ENCODE measurements at places on chromosomes 2 and 18.

- peak; percentile 19 for DNase-seq
Observed at GRCh38 chr2:18552351-18553077, 7.9 kb downstream of the RDH14 start.

DNA sequence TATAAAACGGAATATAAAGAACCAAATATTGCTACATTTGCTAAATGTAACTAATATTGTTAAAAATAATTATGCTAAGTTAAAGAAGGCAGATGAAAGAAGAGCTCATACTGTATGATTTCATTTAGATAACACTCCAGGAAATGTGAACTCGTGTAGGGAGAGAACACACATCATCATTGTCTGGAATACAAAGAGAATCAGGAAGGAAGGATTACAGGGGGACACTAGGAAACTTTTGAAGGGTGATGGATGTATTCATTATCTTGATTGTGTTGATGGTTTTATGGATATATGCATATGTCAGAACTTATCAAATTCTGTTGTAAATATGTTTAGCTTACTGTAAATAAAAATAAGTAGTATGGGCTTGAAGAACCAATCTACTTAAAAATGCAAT lies 104.1 kb upstream of the TRIB2 start:
- no peak for DNase-seq

DNA sequence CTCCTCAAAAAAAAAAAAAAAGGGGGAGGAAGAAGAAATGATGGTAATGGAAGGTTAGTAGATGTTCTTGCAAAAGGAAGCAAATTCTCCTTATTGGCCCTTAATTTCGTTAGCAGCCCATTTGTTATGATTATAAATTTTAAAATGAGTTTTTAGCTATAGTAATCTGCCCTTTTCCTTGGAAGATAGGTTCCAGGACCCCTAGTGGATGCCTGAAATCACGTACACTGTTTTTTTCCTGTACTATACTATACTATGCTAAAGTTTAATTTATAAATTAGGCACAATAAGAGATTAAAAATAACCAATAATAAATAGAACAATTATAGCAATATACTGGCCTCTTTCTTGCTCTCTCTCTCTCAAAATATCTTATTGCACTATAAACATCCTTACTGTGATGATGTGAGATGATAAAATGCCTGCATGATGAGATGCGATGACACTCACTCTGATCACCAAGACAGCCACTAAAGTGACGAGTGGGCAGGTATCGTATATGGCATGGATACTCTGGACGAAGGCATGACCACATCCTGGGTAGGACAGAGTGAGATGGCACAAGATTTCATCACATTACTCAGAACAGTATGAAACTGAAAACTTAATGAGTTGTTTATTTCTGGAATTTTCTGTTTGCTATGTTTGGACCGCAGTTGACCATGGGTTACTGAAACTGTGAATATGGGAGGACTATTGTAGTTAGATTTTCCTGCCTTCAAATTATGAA lies 87.2 kb downstream of the KCTD18 start:
- DNase-seq, result no peak

- peak; percentile 30 for DNase-seq
Observed at GRCh38 chr2:172877826-172878225, 142.2 kb downstream of the RAPGEF4 start.

Data from astrocyte of the hippocampus (primary cell).